Activated CD8-positive, alpha-beta memory T cell treated with anti-CD3 and anti-CD28 coated beads for 1 hour (primary cell): ENCODE measurements at places on chromosomes 12 and 14.

GRCh38 chr14:89628521-89628920 lies 211.5 kb upstream of the FOXN3 start:
- no peak for DNase-seq

DNA sequence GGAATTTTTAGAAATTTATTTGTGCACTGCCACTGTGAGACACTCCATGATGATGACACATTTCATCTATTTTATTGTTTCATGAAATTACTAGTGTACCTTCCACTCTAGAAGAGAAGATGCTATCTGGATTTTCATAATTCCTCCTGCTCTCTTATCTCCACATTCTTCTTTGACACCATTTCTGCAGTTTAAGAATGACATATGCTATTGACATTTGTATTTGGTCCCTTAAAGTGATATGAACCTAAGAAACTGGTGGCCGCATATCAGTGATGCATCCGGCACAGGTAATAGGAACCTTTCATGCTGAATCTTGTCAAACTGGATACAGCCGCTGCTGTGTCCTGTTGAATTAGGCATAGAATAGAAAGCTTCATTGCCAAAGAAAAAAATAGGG lies 696.3 kb downstream of the TMEM121 start:
- DNase-seq: no peak

- DNase-seq: no peak
Observed at GRCh38 chr14:89373185-89373584, 43.8 kb downstream of the FOXN3 start.

- no peak for DNase-seq
Observed at GRCh38 chr12:113170926-113171325, 14.4 kb downstream of the DDX54 start.

DNA sequence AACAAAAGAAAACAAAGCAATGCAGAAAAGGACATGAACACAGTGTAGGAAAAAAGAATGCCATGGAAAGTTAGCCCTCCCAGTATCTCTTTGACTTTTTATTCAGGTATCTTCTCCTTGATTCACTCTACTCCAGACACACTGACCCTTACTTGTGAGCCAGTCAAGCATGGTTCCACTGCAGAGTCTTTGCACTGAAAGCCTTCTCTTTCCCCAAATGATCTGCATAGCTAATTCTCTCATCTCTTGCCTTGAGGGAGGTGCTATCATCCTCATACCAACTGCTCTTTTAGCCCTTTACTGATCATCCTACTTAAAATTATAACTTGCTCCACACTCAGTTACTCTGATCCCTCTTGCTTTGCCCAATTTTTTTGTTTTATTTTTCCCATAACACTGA lies 101.2 kb upstream of the SLC16A7 start:
- DNase-seq: no peak

DNA sequence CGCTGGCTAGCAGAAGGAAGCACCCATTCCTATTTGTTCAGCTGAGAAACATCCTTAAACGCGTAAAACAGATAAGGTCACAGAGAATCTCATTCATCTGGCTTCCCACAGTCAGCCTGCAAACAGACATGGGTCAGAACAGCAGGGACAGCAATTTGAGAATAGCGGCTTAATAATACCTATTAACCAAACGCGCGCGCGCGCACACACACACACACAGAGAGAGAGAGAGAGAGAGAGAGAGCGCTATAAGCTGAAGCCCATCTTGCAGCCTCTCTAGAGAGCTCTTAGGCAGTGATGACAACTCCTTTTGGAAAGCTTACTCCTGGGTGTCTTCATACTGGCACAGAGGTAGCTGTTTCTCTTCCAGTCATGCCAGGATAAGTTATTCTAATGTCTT lies 26.4 kb downstream of the TMEM132D start:
- DNase-seq: no peak

GRCh38 chr14:77151918-77152588 lies 10.5 kb upstream of the ZDHHC22 start:
- DNase-seq: no peak

- DNase-seq: no peak
Observed at GRCh38 chr12:118446247-118446646, 69.9 kb downstream of the SUDS3 start.

DNA sequence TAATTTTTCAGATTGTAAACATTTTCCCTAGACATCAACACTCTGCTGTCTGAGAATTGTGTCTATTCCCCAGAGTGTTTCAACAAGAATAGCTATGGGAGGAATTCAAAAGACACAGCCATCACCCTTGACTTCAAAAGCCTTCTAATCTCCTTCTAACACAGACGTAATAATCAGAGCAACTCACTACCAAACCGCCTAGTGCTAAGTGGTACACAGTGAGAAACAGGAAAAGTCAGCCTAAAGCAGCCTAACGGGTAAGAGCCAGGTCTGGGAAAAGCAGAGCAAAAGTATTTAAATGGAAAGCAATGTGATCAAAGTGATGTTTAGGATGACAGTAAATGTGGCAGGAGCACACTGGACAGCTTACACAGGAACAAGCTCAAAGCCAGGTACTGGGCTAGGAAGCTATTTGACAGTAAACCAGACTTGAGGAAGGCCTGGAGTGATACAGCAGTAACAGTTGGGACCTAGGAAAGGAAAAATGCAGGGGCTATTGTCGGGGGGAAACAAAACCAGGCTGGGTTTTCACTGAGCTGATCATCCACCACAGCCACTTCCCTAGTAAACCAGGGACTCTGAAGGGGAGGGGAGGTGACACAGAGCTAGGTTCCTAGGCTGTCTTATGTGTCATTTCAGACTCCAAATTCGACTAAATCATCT lies 29.4 kb downstream of the CORO1C start:
- DNase-seq: no peak
